ENCODE measurements at places on chromosomes 6 and 20.

DNA sequence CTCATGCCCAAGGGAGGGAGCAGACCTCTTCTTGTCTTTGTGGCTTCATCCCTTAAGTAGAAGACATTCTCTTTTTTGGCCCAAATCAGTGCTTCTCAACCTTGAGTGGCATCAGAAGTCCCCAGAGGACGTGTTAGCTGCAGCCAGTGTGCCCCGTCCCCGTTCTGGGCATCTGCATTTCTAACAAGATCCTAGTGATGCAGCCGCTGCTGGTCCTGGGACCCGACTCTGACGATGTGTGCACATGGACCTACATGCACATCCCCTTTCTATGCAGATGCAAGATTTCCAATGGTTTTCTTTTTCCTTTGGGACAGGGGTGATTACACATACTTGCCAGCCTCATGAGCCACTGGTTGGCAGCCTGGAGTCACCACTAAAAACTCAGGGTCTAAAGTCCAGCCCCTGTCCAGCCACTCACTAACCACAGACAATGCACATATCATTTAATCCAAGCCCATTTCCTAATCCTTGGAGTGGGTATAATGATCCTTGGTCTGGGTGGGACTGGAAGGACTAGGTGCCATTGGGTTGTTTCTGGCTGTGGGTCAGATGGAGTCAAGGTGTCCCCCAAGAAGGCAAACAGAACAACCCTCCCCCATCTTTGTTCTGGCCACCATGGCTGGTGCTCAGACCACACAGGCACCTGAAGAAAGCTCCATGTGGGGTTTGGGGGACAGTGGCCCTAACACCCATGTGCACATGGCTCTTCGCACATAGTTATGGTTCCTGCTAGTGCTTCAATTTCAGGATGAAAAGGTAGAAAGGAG is 6.4 kb downstream of the ACSS1 start:
- DNase-seq, result no peak

GRCh38 chr6:33896391-33897188 is 92.8 kb upstream of the MLN start:
- no peak for DNase-seq

GRCh38 chr20:64101731-64102621 is 5.4 kb downstream of the NPBWR2 start:
- DNase-seq, result no peak

- no peak for DNase-seq
These were observed 7.6 kb upstream of the ADIG start for GRCh38 chr20:38573413-38573812.

DNA sequence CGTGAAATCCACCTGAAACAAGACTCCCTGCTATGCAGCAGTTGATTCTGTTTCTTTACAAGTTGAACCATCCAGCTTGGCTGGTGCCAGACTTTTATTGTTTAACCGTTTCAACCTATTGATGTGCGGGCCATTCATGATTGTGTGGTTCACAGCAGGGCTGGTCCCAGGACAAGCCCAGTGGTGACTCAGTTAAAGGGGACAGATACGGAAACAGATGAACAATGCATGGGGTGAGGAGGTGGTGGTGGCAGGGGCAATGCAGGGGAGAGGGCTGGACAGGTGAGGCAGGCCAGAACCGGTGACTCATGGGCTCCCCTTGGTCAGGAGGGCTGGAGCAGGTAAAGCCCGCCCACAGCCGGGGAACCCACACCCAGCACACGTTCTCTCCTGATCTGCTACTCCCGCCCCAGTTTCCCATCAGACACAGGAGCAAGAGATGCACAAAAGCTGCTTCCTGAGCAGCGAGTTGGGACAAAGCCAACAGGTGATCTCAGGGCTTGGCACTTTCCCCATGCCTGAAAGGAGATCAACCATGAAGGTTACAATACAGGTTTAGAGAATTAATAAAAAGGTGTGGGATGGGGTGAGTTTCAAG is 232.2 kb downstream of the LY86 start:
- DNase-seq, result no peak

DNA sequence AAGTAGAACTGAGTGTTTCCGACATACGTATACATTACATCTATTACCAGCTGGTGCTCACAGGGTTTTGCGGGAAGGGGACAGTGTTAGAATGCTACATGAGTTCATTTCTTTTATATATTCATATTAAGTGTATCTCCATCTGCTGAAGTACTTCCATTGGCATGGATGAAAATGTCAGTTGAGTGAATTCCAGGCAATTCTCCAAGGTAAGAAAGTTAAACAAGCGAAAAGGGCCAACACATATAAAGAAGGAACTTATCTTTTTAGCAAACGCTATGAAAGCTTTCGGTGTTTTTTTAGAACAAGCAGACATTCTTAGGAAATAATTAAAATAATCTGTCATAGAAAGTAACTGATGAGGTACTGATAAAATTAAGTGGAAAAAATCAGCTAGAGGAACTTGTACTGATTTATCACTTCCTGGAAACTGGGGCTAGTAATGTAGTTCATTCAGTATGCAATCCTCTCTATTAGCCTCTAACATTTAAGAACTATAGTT is 34.6 kb downstream of the RNF146 start:
- no peak for DNase-seq

- no peak for DNase-seq
These were observed 1.7 kb upstream of the TREM1 start for GRCh38 chr6:41288030-41288753.

- DNase-seq, result peak; percentile 36
These were observed 61.2 kb downstream of the GCLC start for GRCh38 chr6:53483423-53484353.
